T-helper 2 cell (primary cell): ENCODE measurements at places on chromosomes 7 and 10.

DNA sequence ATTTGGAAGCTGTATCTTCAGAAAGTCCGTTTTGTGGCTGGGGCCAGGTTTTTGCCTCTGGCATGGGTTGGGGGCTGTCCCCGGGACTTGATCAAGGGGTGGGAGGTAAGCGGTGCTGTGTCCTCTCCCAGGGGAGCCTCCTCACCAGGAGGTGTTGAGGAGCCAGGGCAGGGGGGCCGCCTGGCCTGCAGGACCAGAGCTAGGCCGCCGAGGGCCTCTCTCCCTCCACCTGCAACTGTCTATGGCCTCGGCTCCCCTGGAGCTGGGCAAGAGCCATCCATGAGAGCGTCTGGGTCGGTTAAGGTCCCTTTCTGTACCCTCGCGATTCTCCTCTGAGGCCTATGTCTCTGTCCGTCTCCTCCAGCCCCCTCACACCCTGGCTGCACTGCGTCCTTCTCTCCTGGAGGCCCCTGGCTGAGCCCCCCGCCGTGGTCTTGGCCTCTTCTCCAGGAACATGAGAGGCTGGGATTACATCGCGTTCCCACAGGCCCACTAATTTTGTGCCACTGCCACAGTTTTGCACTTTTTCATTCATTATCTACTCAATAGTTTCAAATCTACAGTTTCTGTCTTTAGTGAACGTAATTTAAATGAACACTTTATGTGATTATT, 20.6 kb downstream of the CALML5 start:
- no peak for DNase-seq

DNA sequence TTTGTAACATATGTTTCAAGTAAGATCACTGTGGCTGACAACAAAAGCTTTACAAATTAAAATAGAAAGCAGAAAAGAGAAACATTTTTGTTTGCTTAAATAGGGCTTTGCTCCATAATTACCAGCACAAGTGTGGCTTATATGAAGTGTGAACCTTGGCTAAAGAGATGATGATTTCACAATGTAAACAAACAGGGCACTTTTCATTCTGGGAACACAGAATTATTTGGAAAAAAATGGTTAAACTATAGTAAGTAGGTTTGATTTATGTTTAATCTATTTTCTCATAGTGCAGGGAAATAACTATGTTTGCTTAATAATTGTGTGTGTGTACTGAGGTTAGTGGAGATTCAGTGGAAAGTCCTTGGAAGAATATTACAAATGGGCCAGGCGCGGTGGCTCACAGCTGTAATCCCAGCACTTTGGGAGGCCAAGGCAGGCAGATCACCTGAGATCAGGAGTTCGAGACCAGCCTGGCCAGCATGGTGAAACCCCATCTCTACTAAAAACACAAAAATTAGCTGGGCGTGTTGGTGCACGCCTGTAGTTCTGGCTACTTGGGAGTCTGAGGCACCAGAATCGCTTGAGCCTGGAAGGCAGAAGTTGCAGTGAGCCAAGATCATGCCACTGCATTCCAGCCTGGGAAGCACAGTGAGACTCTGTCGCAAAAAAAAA, 19.1 kb upstream of the OTUD1 start:
- no peak for DNase-seq

GRCh38 chr10:31343009-31343408, 24.0 kb downstream of the ZEB1 start:
- peak; percentile 54 for DNase-seq

GRCh38 chr7:132800522-132800921, 224.3 kb upstream of the PLXNA4 start:
- DNase-seq = no peak

- DNase-seq = no peak
These were observed 48.0 kb downstream of the BRAF start for GRCh38 chr7:140876519-140877248.

DNA sequence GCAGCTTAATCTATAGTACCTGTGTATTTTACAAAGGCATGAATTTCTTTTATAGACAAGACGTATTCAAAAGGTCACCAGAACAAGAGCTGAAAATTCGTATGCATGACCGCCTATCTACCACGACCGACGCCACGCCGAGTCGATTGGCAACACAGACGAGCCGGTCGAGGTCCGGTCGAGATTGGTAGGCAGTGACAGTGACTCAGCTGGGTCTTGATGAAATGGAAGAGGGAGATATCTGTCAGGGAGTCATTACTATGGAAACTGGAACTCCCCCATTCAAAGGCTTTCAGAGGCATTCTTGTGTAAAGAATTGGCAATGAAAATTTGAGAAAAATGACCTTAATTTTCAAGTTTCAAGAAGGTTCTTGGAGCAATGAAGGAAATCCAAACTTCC, 2.1 kb downstream of the ATP5MK start:
- no peak for DNase-seq

- peak; percentile 81 for DNase-seq
These were observed 977 bp upstream of the SFR1 start for GRCh38 chr10:104120903-104121484.

- no peak for DNase-seq
These were observed 243.4 kb upstream of the PPP2R2D start for GRCh38 chr10:131657318-131657984.

GRCh38 chr10:60043561-60044241, 137.3 kb upstream of the CCDC6 start:
- DNase-seq = no peak

DNA sequence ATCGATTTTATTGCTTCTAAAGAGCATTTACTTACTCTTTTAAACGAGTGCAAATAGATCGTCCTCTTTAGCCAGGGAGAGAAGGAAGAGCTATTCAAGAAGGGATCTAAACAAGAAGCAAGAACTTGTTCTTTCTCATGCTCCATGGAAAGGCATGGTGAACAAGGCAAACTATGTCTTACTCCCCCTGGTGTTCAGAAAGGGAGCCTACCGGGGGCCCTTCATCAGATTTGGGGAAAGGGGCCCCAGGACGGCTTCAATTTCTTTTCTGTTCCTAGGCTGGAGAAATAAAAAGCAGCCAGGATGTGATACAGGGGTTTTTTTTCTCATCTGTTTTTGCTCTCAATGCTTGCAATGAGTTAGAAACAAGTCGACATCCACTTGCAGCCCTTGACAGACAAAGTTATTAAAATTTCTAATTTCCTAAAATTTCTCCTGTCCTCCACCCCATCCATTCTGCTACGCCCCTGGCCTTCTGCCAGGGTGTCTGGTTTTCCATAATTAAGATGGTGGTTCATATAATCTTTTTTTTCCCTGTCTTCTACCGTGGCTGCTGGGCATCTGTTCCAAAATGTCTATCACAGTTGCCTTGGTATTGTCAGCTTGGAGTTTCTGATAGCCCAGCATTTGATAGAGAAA, 214.4 kb downstream of the CREB5 start:
- no peak for DNase-seq

- DNase-seq = no peak
These were observed 8.1 kb upstream of the SH2D4B start for GRCh38 chr10:80529604-80530003.

DNA sequence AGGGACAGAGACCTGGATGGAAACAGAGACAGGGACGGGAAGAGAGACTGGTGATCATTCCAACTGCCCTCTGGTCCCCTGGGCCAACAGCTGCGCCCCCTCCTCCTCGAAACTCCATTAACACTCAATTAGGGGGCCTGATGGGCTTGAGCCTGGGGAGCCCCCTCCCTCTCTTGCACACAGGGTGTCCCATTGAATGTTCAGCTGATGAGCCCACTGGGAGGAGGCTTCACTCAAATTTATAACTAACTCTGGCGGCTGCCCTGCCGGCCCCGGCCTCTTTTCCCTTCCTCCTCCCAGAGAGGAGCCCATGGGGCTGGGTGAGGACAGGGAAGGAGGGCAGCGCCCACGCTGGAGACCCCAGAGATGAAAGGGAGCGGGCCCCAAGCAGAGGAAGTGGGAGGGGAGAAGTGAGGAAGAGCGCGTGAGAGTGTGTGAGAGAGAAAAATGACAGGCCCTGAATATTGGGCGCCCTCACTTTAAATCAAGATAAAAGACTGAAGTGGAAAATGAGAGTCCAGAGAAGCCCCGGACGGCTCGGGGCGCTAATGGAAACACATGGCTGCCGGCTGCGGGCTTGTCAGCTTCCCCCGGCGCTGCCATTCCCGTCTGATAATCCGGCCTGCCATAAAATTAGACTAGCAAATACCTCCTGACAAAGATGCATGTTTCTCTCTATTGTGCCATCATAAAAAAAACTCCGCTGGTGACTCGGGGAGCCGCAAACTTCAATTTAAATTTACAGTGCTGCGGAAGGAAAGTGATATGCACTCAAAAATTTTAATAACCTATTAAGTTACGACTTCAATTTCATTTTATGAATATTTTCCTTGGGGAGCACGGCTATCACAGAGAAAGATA, 58.0 kb upstream of the PAX2 start:
- DNase-seq = no peak

- DNase-seq = no peak
These were observed 105.5 kb upstream of the FAM204A start for GRCh38 chr10:118447478-118448270.

DNA sequence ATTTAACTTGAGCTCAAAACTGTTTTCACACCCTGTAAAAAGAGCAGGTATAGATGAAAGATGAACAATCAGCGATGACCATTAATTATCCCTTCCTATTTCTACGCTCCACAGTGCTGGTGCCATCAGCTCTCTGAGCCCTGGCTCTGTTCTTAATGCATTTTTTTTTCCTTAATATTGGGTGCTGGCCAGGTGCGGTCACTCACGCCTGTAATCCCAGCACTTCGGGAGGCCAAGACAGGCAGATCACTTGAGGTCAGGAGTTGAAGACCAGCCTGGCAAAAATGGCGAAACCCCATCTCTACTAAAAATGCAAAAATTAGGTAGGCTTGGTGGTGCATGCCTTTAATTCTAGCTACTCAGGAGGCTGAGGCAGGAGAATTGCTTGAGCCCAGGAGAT, 4.2 kb downstream of the STEAP4 start:
- no peak for DNase-seq

DNA sequence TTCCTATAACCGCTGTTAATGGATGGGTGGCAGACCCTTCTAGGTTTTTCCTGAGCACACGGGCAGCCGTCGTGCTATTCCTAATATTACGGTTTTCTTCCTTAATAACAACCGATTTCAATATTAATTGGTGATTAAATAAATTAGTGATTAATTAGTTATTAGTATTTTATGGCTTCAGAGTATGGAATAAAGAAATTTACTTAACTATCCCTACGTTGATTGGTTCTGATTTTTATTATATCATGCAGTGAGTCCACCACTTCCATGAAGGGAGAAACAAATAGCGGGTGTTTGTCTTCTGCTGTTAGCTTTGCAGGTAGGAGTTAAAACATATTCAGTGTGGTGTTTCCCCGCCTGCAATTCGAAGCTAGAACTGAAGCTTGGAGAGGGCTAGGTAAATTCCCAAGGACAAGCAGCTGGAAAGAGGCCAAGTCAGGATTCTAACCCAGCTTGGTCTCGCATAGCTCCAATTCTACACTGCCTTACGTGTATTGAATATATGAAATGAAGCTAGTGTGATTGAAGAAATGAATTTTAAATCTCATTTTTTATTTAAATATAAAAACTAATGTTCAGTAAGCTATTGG, 928 bp upstream of the CSTF2T start:
- DNase-seq = peak; percentile 35

GRCh38 chr10:26650406-26650805, 47.1 kb upstream of the PDSS1 start:
- DNase-seq = no peak

GRCh38 chr7:84219310-84219709, 24.7 kb upstream of the SEMA3A start:
- DNase-seq = no peak

DNA sequence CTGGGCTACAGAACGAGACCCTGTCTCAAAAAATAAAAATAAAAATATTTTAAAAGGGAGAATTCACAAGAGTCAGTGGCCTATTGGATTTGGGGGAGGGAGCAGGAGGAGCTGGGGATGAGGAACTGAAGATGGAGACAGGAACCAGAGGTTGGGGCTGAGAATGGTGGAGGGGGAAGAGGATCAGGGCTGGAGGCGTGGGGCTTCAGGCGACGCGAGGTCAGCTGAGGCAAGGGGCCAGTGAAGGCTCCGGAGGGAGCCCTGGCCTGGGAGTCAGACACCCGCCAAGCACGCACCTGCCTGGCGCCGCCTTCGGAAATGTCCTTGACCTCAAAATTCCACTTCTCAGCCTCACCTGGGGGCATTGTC, 671 bp upstream of the CLEC2L start:
- no peak for DNase-seq

DNA sequence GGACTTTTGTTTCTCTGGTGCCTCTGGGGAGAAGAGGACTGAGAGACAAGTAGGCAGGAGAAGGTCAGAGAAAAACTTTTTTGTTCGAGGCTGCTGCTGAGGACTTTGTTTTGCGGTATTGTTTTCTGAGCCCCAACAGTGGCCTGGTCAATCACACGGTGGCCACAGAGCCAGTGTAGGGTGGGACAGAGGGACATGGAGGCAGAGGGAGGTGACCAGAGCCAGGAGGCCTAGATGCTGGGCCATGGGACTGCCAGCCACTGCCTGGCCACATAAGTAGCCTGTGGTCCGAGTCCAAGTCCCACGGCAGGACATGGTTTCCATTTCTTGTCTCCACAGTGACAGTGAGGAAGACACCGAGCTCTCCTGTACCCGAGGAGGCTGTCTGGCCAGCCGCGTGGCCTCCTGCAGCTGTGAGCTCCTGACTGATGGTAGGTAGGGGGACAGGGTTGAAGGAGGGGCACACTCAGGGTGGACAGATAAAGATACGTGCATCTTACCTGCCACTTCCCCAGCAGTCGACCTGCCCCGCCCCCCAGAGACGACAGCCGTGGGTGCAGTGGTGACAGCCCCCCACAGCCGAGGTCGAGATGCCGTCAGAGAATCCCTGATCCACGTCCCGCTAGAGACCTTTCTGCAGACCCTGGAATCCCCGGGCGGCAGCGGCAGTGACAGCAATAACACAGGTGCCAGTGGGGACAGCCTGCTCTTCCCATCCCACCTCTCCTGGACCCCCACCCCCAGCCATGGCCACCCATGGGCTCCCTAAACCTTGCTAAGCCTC, 27.5 kb downstream of the SH2B2 start:
- no peak for DNase-seq

- no peak for DNase-seq
These were observed 112.9 kb upstream of the JAZF1 start for GRCh38 chr7:28293527-28293835.

- no peak for DNase-seq
These were observed 46.5 kb downstream of the CTBP2 start for GRCh38 chr10:125113691-125114371.

DNA sequence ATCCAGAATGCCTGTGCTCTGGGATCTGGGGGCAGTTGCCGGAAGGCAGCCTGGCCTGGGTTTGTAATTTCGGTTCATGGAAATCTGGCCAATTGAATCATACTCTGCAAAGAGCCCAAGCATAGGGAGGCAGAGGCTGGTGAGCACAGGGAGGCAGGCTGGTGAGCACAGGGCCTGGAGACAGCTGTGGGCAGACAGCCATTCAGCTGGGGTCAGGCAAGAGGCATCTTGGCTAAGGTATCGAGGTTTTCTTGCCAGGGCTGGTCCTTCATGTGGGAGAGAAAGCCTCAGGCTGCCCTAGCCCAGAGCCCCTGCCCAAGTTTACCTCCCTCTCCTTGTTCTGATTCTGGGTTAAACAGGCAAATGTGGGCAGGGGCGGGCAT, 63.7 kb upstream of the BAIAP2L1 start:
- no peak for DNase-seq

- DNase-seq = no peak
These were observed 43.9 kb downstream of the C10orf120 start for GRCh38 chr10:122655524-122656307.
